Endothelial cell of umbilical vein (primary cell): ENCODE measurements at places on chromosomes 2 and 18.

- peak; percentile 1 for DNase-seq
Observed at GRCh38 chr18:64119916-64120315, 29.0 kb downstream of the LINC00305 start.

DNA sequence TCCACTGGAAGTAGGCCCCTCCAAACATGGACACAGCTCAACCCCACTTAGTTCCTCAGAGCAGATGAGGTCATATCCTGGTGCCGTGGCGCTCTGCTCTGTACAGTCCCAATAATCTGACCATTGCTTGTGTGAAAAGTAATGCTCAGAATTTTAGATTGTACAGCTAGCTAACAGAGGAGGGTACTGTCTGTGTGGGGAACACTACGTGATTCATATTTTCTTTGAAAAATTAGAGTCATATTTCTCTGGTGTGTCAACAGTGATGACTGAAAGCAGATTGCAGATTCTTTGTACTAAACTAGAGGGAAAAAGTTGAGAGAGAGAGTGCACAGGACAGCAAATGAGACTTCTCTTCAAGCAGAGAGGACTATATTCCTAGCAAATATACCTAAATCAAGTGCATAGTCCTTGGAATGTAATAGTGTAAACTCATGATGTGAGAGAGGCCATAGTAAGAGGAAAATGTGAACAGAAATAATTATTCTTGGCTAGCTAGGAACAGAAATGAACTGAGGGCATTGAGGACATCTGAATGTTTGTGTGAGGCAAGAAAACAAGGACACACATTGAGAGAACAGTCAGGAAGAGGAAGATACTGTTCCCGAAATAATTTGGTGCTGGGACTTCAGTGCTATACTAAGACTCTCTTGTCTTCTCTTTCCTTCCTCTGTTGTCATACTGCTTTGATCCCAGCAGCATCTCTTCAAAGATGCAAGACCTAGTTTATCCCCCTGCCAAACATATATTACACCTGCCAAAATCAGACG is 157.0 kb upstream of the RND3 start:
- DNase-seq = no peak

GRCh38 chr2:231245249-231246094 is 47.0 kb downstream of the ARMC9 start:
- DNase-seq = peak; percentile 7

- DNase-seq = no peak
Observed at GRCh38 chr2:224833986-224834385, 117.8 kb upstream of the CCDC195 start.

GRCh38 chr2:214902286-214902685 is 92.8 kb upstream of the BARD1 start:
- DNase-seq = no peak

GRCh38 chr18:35732636-35733035 is 151.1 kb downstream of the GALNT1 start:
- DNase-seq = no peak

DNA sequence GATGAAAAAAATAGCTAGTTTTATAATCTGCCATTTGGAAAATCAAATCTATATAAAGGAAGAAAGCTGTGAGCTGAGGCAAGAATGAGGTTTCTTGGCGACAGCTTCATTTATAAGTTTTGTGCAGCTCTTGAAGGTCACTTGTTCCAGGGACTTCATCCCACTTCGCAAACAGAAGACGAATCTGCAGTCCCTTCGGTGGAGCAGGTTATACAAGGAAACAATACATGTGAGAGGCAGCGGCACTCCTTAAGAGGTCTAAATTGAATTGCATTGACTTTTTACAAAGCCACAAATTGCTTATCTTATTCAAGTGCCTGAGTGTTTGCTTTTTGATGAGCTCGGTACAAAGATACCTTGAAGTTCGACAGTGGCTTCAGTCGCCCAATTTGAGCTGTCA is 72.2 kb downstream of the C1QL2 start:
- no peak for DNase-seq

GRCh38 chr2:181038796-181039195 is 58.4 kb downstream of the UBE2E3 start:
- DNase-seq = no peak

DNA sequence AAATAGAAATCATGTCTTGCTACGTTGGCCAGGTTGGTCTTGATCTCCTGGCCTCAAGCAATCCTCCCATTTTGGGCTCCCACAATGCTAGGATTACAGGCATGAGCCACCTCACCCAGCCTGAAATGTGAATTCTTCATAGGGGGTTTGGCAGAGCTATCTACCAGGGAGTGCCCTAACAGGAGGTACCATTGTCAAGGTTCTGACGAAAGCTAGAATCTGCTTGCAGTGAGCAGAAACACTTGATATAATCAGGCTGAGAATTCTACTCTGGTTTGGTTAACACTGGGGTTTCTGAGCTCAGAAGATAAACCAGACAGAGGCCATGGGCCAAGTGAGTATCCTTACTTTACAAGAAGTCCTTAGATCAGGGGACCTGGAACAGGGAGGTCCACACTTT is 7.2 kb upstream of the LAMA3 start:
- DNase-seq = no peak

DNA sequence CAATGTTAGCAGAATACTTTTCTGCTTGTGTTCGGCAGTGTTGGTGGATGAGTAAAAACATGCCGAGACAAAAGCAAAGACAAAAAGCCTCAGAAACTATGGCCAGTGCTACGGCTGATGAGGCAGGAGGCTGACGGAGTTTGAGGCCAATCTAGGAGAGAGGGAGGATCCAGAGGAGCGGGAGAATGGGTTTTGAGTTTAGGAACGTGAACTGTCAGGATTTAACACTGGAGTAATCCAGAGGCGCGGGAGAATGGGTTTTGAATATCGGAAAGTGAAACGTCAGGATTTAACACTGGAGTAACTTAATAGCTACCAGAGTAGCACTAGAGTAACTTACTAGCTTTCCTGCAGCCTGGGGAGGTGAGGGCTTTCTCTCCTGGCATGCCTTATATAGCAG is 37.4 kb downstream of the LYPD6B start:
- DNase-seq = no peak

GRCh38 chr2:27095745-27096651 is 9.4 kb downstream of the KHK start:
- DNase-seq = peak; percentile 71

DNA sequence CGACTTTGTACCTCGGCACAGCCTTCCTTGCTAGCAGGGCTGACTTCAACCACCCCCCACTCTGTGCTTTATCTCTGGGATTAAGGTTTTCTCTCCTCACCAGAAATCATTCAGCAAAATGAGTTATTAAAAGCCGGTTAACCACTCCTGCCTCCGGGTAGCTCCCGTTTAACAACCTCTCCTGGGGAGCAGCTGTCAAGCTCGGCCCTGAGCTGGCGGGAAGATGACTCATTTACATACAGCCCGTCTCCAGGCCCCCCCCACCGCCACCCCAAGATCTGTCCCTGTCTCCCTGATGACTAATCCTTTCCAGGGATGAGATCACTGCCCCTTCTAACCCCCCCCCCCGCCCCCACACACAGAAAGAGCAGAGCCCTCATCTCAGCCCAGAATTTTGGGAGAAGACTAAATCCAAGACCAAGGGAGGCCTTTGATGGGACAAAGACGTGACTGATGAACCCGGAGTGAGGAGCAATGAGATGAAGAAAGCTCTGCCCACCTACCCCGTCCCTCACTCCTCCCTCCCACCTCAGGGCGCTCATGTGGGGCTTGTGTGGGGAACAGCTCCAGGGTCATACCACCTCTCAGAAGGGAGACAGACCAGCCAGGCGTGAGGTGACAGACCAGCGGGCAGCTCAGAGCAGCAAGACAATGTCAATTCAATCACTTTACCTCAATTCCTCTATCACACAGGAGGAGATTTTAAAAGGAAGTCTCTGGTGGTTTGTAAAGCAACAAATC is 131.4 kb downstream of the MSH2 start:
- peak; percentile 49 for DNase-seq

GRCh38 chr2:174929786-174930185 is 75.4 kb downstream of the CHN1 start:
- DNase-seq = no peak

GRCh38 chr2:4678927-4679326 is 975.6 kb downstream of the DCDC2C start:
- DNase-seq = no peak

DNA sequence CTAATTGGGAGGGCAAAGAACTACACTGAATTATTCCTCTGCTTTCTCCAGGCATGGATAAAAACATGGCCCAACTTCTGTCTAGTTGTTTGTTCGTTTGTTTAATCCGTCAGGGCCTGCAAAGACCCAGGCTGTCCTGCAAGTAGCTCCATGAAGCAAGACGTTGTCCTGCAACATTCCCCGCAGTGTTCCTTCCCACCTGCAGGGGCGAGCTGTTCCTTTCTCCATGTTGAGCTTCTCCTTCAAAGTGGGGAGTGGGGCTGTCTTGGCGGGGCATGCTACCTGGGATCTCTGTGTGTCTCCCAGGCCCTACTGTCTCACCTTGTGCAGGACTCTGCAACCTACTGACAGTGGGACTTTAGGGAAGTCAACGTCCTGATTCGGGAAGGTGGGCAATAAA is 264.0 kb upstream of the SMIM21 start:
- DNase-seq = no peak

DNA sequence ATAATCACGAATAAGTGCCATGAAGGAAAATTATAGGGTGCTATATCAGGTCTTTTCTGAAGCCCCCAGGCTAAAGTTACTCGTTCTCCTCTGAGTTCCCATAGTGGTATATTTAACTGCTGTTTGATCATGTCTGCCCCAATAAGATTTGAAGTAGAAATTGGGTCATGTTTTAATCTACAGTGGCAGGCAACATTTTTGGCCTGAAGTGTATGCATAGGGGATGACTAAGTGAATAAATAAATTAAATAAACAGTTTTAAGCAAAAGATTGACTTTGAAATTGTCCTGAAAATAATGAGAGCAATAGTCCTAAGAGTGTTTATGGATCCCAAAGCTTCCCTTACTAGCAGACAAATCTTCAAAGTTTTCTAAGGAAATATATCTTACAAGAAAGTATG is 500.9 kb downstream of the TNS1 start:
- DNase-seq = no peak

DNA sequence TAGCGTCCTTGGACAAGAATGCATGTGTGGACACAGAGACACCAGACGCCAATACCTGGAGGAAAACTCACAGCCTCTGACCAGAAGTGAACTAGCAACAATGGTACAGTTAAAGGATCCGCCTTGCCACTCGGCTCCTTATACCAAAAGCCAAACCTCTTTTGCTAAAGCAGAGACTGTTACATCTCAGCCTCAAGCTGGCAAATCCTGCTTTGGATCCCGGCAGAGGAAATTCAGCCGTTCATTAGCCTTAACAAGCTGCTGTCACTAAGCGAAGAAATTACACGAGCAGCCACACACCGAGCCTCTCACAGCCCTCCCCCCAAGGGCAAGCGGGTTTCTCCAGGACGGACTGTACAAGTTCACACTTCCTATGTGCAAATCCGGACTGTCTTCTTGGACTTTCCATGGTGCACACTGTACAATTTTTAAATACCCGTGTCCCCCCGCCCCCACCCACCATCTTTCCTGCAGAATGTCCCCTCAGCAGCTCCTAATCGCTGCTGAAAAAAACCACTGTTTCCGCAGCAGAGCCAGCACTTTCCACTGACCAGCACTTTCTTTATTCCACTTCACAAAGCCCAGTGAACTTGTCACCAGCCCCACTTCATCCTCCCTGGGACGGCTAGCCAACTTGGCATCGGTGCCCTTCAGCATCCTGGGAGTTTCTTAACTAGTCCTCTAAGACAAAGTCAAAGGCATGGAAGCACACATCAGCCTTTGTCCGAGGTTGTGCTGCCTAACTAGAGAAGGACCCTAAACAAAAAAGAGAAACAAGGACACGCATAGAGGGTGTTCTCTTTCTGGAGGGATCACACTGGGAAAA is 1.5 kb downstream of the KLF7 start:
- peak; percentile 84 for DNase-seq

- DNase-seq = no peak
Observed at GRCh38 chr18:63007231-63007630, 291.9 kb downstream of the PHLPP1 start.

DNA sequence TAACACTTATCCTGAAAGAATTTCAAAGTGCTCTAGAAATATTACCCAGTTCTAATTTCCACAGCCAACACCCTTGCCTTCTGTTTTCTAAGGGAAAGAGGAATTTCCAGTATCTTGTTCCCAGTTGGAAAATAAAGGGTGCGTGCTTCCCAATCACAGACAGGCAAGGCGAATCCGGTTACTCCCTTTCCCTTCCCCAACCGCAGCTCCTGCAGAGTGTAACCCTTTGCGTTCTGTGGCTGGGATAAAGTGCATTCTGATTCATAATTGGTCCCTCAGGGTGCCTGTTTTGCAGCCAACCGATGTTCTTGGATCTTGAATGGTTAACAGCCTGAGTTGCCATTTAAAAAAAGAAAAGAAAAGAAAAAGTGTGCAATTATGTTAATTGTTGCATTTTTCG is 40.6 kb upstream of the PGAP1 start:
- DNase-seq = peak; percentile 28

DNA sequence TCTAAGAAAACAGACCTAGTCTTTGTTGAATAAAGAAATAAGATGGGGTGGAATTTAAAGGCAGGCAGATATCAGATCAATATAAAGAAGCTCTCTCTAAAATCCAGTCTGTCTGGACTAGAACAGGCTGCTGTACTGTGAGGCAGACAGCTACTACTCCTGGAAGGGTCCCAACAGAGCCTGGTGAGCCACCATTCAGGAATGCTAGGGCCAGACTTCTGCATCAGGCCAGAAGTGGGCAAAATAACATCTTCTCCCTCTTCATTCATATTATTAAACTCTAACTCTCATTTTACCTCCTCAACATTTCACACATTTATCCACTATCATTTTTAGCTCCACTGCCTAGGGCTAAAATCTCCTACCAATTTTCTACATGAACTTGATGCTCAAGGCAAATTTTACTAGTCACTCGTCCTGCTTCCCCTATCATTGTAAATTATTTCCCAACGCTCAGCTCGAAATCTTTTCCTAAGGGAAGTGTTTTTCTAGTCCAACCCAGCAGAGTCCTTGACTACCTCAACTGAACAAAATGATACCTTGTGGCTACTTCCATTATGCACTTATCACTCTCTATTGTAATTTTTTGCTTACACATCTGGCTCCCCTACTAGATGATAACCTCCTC is 45.2 kb upstream of the GLS start:
- peak; percentile 75 for DNase-seq

GRCh38 chr2:163347982-163348856 is 387.6 kb downstream of the FIGN start:
- DNase-seq = peak; percentile 71

GRCh38 chr18:79567481-79568147 is 112.0 kb upstream of the CTDP1 start:
- peak; percentile 80 for DNase-seq

DNA sequence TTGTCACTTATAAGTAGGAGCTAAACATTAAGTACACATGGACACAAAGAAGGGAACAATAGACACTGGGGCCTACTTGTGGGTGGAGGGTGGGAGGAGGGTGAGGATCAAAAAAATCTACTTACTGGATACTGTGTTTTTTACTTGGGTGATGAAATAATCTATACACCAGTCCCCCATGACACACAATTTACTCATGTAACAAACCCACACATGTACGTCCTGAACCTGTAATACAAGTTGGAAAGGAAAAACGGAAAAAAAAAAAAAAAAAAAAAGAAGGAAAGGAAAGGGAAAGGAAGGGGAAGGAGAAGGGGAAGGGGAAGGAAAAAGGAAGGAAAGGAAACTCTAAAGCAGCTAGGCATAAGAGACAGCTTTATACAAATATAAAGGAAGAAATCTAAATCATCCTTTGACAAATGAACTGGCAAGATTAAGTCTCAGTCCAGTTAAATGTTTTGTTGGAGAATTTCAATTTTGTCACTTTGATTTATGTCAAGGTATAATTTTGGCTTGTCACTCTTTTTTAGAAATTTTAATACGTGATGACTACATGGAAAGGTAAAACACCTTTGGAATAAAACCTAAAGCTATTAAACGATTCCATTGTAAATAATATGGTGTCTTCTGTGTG is 169.4 kb upstream of the OTX1 start:
- no peak for DNase-seq

GRCh38 chr2:33782395-33783230 is 183.5 kb upstream of the FAM98A start:
- DNase-seq = no peak
